Activated CD4-positive, alpha-beta T cell treated with anti-CD3 and anti-CD28 coated beads for 48 hours (primary cell): ENCODE measurements at places on chromosomes 1 and 21.

DNA sequence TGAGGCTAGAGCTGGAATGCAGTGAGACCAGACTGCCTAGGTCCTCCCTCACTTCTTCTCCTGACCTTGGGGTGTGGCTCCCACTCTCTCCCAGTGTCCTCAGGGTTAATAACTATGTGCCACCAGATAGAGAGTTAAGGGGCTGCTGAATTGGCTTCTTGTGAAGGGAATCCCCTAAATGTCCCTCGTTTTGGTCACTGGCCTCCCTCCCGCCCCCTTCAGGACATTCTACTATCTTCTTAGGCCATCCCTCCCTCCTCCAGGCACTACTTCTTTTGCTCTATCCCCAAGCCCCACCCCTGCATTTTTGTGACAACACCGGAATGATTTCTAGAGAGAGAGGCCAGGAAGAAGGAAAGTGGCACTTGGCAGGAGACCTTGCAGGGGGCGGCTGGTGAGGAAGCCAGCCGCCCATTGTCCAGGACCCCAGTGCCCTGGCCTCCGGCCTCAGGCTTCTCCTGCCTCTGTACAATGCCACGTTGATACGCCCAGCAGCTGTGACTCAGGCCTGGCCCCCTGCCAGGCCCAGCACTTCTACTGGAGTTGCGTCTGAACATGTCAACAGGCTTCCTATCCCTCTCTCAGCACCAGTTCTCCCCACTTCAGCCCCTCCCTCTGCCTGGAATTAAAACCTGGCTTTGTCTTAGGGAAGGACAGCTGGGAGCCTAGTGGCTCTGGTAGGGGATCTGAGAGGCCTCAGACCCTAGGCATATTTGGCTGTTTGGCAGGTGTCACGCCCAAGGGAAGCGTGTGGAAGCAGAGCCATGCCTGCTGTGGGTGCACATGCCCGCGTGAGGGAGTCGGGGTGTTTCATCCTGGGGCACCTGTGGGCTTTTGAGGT, 9.1 kb downstream of the LMNA start:
- peak; percentile 77 for DNase-seq

- DNase-seq, result no peak
These were observed 42.3 kb upstream of the NHLH2 start for GRCh38 chr1:115882913-115883902.

DNA sequence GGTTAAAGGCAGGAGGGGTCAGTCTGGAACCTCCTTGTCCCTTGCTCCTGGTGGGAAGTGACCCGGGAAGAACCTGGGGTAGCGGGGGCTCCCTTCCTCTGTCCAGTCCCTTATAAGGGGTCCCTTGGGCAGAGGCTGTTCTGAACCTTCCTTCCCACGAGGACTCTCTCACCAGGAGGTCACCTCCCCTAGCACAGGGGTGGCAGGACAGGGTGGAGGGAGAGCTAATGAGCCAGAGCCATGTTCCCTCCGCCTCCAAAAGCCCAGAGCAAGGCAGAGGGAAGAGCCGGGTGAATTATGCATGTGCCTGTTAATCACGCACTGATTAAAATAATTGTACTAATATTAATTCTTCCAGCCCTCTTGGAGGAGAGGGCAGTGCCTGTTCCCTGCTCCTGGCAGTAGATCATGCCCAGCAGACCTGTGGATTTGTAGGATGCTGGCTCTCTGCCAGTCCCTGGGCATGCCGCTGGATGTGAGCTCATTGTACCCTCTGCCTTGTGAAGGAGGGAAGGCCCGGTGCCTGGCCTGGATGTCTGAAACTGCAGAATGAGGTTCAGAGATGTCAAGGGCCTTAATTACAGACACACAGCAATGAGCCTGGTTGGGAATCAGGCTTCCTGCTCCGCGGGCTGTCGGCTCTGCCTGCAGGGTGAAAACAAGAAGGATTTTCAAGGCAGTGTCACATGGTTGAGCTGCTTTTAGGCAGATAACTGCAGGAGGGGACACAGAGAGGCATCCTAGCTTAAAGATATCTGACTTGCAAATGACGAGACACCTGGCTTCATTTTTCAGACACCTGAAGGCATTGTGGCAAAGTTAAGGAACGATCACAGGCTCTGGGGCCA, 68.2 kb downstream of the IGSF21 start:
- DNase-seq, result no peak

- DNase-seq, result no peak
These were observed 143.0 kb upstream of the AJAP1 start for GRCh38 chr1:4511374-4511773.

DNA sequence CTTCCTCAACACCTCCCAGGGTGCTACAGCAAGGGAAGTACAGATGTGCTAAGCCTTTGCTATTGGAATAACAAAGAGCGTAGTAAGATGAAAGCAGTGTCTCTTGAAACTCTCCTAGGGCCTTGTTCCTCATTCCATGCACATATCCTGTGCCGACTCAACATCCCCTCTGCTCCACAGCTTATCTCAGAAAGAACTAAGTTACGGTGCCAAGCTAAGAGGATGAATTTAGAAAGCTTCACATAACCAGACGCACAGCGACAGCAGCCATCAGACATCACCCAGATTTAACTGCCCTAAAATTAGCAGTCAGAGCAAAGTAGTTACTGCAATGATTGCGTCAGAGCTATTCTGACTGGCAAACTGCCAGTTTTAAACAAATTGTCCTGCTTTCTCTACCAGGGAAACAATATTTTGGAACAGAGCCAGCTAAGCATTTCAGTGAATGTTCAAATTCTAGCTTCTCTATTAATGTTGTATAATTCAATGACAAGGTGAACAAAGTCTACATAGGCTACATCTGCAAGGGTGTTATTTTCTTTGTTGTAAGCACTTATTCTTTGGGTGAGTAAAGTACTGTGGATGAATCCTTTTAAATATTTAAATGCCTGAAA, 9.5 kb downstream of the SIPA1L2 start:
- DNase-seq, result no peak

- no peak for DNase-seq
These were observed 35.6 kb upstream of the SLC16A1 start for GRCh38 chr1:112991402-112992120.

GRCh38 chr1:55815745-55816455, 600.7 kb upstream of the USP24 start:
- no peak for DNase-seq

GRCh38 chr1:205933671-205934618, 9.3 kb downstream of the SLC26A9 start:
- DNase-seq, result no peak

- no peak for DNase-seq
These were observed 5.0 kb upstream of the DUSP23 start for GRCh38 chr1:159775716-159776115.

GRCh38 chr1:42259059-42259738, 75.8 kb downstream of the FOXJ3 start:
- no peak for DNase-seq

DNA sequence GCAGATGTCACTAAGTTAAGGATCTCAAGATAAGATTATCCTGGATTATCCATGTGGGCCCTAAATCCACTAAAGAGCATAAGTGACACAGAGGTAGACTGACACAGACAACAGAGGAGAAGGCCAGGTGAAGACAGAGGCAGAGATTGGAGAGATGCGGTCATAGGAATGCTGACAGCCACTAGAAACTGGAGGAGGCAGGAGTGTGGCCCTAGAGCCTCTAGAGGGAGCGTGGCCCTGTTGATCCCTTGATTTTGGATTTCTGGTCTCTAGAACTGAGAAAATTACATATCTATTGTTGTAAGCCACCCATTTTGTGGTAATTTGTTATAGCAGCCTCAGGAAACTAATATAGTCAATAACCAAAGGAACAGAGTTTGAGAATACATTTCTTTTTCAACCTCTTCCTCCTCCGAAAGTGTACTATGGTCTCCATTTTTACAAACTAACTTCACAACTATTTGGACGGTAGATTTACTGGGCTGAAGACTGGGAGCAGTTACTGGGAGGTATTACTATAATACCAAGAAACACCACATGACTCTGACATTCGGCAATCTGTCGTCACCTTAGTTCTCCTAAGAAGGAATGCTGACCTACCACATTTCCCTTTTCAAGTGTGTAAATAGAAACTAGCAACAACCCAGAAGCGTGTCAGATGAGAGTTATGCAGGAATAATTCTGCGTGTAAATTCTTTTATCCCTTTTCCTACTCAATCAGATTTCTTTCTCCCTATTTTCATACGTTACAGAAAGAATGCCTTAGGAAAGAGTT, 116.0 kb upstream of the ZNHIT6 start:
- no peak for DNase-seq

- peak; percentile 63 for DNase-seq
These were observed 3.2 kb upstream of the THEMIS2 start for GRCh38 chr1:27868932-27869718.

- no peak for DNase-seq
These were observed 1013.8 kb downstream of the PLA2G4A start for GRCh38 chr1:187842406-187843165.

DNA sequence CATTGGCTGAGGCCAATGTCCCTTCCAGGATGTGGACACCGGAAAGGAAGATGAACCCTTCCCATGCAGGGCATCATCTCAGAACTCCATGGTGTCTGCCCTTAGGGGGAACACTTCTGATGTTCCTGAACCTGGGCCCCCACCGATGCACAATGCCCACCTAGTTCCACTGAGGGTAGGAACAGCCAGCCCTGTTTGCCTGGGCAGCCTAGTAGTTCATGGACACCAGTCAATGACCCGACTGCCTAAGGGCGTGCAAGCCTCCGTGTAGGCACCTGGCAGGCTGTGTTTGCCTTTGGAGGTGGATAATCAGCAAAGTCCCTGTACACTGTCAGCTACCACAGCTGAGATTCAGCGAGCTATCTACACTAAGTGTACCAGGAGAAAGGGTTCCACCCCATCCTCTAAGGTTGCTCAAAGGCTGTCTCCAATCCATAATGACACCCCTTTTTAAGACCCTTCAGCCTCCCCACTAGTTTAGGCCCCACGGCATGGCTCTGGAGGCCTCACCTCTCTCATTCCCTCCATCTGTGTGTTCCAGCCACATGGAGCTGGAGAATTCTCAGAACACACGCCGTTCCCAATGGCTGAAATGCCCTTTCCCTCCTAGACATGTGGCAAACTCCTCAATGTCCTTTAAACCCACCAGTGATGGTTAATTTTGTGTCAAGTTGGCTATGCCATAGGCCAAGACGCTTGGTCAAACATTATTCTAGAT, 124.8 kb upstream of the EDN2 start:
- no peak for DNase-seq

DNA sequence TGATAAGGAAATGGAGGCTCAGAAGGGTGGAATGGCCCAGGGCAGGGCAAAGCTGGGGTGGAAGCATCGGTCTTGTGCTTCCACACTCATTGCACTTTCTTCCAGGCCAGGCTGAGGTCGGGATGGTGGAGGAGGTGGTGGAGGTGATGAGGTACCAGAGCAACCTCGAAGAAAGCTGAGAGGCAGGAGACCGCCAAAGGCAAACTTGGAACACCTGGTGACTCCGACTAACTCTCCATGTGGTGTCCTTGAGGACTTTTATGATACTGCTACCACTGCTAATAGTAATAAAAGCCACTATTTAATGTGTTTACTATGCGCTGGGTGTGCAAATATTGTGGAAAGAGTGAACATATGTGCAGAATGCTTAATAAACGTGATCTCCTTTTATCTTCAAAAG, 16.9 kb upstream of the BTG2 start:
- DNase-seq, result no peak

GRCh38 chr1:23805025-23805424, 4.5 kb upstream of the GALE start:
- DNase-seq, result no peak

GRCh38 chr1:230141021-230141648, 74.1 kb downstream of the GALNT2 start:
- peak; percentile 25 for DNase-seq

DNA sequence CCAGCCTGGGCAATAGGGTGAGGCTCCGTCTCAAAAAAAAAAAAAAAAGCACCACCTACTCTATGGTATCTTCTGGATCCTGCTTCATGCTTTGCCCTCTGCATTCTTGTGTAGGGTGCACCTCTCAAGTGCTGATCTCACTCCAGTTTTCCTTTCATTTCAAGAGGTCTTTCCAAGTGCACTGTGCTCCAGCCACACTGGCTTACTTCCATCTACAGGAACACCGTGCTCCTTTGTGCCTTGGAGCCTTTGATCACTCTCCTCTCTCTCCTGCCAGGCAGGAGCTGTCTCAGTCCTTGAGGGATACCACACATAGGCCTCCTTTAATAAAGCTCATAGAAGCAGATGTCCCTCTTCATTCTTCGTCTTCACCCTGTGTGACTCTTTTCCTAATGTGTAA, 55.4 kb upstream of the GREM2 start:
- no peak for DNase-seq

GRCh38 chr1:151047591-151047924, at the start of gene C1orf56:
C1orf56 (plus strand) TSS chr1:151047751; CDS start chr1:151047848, 97 bp downstream.
- peak; percentile 60 for DNase-seq

DNA sequence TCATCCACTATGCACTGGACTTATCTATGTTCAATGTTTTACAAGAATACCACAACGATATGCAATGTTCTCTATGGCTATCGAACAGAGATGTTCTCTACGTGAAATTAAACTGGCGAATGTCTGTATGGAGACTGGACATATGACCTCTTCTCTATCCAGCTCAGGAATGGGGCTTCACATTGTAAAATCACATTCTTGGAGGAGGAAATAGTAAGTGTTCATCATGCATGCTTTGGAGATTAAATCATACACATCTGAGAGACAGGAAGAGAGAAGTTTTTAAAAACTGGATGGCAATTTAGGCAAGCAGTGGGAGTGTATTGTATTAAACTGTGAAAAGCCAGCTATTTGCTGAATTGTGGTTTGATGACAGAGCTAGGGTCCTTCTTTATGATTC, 47.9 kb upstream of the RGL1 start:
- no peak for DNase-seq

GRCh38 chr1:191419842-191420241, 738.4 kb upstream of the RGS18 start:
- DNase-seq, result no peak

DNA sequence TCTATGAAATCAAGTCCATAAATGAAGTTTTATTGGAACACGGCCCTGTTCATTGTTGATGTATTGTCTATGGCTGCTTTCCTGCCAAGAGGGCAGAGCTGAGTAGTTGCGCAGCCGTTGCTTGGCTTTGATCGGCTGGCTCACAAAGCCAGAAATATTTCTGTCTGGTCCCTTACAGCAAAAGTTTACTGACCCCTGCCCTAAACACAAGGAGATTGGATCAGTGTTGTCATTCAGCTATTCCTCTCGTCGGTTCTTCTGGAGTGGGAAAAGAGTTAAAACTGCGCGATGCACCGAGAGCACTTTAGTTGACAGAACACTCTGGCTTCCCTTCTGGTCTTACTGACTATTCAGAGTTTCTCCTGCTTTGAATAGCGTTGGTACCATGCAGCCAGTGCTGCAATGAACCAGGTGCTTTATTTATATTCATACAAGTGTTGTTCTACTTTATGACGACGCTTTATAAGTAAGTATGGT, 868 bp downstream of the ZBTB40 start:
- DNase-seq, result peak; percentile 14
